ENCODE measurements at places on chromosomes 4 and X.
A peak's percentile ranks its signal among the peaks of the same experiment; 100 is the strongest.

GRCh38 chrX:42952621-42953020 lies 174.7 kb upstream of the PPP1R2C start:
- DNase-seq: no peak

GRCh38 chr4:69936566-69936965 lies 5.7 kb downstream of the CSN1S1 start:
- no peak for DNase-seq

DNA sequence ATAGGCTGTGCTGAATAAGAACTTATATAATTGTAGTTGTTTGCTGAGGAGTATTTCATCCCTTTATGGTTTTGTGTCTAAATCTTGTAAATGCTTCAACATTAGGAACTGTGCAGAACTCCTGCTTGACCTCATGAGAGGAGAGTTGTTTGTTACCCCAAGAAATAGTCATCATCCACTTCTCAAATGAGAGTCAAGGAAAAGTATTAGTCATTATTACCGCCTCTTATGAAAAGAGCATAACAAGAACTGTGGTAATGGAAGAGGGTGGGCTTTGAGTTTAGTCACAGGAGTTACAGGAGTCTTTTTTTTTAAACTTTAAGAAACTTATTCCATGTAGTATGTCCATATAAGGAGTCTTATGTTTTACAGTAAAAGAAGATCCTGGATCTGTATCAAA lies 132.9 kb downstream of the RAP1GDS1 start:
- DNase-seq: no peak

GRCh38 chrX:153568451-153569011 lies 30.4 kb downstream of the CCNQ start:
- no peak for DNase-seq

GRCh38 chr4:76803522-76803921 lies 94.4 kb downstream of the SOWAHB start:
- DNase-seq: no peak

- peak; percentile 89 for DNase-seq
These were observed 229.0 kb downstream of the ANK2 start for GRCh38 chr4:113278324-113278934.

- DNase-seq: no peak
These were observed 2468.6 kb downstream of the PCDH7 start for GRCh38 chr4:33188733-33189132.

DNA sequence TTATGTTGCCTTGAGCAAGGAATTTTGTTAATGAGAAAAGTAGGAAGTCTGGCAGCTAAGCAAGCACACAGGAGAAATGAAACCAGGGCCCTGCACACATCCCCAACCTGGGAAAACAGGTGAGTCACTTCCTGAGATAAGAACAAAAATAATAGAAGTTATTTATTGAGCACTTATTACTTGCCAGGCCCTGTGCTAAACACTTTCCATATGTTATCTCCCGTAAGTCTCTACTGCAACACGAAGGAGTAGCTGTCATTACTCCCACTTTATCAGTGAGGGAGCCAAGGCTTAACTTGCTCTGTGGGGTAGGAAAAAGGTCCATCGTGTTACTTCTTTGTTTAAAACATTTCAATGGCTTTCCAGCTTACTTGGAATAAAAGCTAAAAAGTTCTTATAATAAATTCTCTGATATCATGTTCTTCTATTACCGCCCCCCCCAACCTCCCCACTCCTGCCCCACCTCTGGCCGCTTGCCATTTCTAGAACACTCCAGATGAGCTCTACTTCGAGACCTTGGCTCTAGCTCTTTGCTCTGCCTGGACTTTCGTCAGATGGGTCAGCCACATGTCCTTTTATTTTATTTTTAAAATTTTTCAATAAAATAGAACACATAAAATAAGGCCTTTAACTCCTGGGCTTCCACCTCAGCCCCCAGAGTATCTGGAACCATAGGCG lies 36.3 kb upstream of the PLAC8 start:
- no peak for DNase-seq

- DNase-seq: no peak
These were observed 15.4 kb downstream of the STOX2 start for GRCh38 chr4:183920512-183920911.

DNA sequence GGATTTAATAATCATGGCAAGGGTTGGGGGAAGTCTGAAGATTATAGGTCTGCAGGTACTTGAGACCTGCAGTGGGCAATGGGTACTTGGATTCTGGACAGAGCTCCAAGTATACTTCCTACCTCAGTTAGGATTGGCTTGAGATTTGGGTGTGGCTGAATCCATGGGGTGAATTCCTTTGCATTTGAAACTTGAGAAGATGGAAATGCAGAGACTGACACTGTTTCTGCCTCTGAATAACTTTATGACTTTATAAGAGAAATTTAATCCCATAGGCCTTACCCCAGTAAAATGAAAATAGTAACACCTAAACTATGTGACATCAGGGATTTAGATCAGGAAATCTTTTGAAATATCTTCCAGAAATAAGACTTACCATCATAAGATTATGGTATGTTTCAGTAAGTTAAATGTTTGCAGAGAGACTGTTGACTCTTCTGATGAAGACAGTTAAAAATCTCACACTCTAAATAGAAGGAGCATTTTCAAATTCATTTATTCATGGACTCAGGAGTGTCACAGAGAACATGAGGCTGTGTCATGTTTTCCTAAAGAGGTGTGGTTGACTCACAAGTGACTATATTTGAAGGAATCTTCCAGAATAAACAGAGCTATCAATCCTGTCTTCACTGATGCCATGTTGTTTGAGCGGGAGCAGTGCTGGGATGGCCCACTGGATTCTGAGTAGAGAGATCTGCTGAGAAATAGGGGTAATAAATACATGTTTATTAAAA lies 513.5 kb upstream of the NR3C2 start:
- no peak for DNase-seq

DNA sequence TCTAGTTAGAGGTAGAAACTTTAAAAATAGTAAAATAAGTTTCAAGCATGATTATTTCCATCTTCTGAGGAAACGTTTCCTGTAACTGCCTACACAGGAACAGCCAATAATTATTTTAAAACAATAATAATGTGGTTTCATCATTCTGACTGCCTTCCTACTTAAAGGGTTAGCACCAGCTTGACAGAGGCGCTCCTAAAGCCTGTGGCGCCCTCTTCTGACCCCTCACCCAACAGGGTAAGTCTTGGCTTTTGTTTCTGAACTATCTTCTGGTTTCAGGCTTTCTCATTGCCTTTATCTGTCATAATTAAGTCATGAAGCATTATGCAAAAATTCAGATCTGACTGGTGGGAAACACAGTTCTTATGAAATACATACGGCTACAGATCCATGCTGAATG lies 96.7 kb downstream of the ITM2A start:
- DNase-seq: peak; percentile 4

GRCh38 chr4:150152766-150153165 lies 74.5 kb downstream of the DCLK2 start:
- no peak for DNase-seq

GRCh38 chr4:9845791-9846493 lies 64.5 kb downstream of the DRD5 start:
- DNase-seq: no peak

DNA sequence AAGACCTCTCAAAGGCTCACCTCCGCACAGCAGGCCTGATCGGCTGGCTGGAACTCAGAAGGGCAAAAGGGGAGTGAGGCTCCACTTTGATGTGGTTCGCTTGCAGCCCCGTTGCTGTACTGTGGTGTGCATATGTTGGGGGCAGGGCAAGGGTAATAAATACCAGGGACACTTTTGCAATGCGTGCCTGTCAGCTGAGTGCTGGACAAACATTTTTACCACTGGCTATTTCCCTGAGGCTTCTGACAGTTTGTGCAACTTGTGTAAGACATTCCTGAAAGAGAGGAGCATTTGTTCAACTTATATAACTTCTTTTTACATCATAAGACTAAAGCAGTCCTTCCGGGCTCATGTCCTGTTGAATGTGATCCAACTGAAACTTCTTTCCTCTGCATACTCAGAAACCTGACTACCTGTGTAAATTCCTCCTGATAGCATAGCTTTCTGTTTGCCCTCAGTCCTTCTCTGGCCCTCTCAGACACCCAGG lies 82.3 kb downstream of the SPRY1 start:
- no peak for DNase-seq

DNA sequence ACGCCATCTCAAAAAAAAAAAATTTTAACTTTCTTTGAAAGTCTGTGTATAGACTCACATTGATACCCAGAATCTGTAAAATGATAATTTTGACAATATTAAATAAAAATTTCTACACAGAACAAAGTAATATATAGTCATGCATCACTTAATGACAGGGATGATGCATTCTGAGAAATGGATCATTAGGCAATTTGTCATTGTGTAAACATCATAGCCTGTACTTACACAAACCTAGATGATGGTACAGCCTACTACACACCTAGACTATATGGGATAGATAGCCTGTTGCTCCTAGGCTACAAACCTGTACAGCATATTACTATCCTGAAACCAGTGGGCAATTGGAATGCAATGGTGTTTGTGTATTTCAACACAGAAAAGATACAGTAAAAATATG lies 107.7 kb downstream of the BLTP1 start:
- DNase-seq: no peak

DNA sequence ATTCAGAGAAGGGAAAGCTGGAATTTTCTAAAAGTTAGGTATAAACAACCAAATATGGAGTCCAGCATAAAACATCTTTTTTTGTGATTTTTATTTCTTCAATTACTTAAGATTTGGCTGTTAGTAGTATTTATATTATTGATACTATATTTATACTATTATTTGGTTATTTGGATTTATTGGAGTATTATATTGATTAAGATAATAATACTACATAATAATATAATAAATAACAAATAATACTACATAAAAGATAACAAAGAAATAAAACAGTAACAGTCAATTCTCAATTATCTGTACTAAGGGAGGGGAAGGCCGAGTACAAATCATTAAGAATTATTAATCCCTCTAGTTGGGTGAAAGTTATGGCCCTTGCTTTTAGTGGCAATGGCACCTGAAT lies 66.0 kb upstream of the IRF2 start:
- no peak for DNase-seq

- DNase-seq: no peak
These were observed 566.7 kb downstream of the DMD start for GRCh38 chrX:32644476-32645245.

GRCh38 chr4:185488650-185489049 lies 17.1 kb upstream of the CCDC110 start:
- DNase-seq: no peak

DNA sequence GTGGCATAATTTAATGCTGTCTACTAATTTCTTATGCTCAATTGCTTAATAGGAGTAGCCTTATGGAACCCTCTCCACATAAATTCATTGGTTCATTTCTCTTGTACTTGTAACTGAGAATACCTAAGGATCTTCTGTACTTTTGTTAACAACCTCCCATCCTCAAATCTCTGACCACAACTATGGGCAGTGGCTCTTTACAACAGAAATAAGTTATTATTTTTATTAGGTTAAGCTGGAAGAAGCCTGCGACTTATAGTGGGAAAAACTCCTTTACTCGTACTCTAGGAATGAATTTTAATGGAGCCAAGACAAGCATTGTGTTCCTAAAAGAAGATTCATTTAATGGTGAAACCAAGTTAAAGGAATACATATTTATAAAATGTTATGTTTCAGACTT lies 337.1 kb upstream of the CTSO start:
- DNase-seq: no peak

- DNase-seq: no peak
These were observed 221.7 kb downstream of the BCOR start for GRCh38 chrX:39875834-39876628.

DNA sequence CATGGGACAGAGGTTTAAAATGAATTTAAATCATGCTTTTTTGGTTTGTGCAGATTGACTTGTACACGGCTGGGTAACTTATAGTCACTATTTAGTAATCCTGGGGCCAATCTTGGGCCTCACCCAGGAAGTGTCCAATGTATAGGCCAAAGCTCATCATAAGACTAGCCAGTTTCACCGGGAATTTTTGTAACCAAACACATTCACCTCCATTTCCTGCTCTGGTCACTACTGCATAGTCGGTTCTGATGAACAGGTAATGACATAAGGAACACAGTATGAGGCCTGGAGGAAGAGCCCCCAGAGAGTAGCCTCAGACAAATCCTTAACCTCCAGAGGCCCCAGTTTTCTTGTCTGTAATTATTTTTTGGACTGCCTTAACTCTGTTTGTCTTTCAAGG lies 81.9 kb downstream of the HPRT1 start:
- no peak for DNase-seq

DNA sequence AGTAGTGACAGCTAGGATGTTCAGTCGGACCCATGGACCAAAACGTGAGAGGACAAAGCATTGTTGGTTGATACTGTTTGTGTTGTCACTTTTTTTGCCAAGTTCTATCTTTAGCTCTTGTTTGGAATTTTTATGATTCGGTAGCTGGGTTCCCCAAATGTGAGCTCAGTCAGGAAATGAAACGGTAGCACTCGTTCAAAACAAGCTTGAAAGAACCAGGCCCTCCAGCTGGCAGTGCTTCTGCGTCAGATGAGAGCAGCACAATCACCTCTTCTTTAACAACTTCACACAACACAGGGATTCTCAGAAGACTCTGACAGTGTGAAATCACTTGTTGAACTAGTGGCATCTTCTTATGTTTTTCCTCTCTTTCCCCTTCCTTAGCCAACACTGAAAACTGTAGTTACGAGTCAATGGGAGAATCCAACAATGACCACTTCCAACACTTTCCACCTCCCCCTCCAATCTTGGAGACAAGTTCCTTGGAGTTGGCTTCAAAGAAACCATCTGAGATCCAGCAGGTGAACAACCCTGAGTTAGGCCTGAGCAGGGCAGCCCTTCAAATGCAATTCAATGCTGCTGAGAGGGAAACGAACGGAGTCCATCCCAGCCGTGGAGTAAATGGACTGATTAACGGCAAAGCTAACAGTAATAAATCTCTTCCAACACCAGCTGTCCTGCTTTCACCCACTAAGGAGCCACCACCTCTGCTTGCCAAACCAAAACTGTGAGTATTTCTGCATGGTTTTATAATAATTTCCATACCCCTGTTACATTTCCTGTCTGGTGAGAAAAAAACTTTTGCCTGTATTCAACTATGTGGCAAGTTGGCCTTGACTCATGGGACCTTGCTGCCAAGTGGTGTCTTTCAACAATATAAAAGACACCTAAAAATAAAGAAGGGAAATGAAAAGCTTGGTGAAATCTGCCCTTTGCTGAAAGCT lies 214.6 kb downstream of the PALLD start:
- no peak for DNase-seq

- no peak for DNase-seq
These were observed 162.0 kb downstream of the SNCA start for GRCh38 chr4:89674876-89675459.

- no peak for DNase-seq
These were observed 81.1 kb upstream of the RAPGEF2 start for GRCh38 chr4:159021597-159022385.

- DNase-seq: no peak
These were observed 1.6 kb downstream of the FAT4 start for GRCh38 chr4:125316401-125316790.

GRCh38 chrX:113828470-113828869 lies 755.4 kb upstream of the HTR2C start:
- no peak for DNase-seq

GRCh38 chr4:150056569-150056968 lies 21.7 kb upstream of the DCLK2 start:
- no peak for DNase-seq

Data from pons (tissue), 1 donor.